ENCODE measurements at places on chromosomes 16 and 17.

DNA sequence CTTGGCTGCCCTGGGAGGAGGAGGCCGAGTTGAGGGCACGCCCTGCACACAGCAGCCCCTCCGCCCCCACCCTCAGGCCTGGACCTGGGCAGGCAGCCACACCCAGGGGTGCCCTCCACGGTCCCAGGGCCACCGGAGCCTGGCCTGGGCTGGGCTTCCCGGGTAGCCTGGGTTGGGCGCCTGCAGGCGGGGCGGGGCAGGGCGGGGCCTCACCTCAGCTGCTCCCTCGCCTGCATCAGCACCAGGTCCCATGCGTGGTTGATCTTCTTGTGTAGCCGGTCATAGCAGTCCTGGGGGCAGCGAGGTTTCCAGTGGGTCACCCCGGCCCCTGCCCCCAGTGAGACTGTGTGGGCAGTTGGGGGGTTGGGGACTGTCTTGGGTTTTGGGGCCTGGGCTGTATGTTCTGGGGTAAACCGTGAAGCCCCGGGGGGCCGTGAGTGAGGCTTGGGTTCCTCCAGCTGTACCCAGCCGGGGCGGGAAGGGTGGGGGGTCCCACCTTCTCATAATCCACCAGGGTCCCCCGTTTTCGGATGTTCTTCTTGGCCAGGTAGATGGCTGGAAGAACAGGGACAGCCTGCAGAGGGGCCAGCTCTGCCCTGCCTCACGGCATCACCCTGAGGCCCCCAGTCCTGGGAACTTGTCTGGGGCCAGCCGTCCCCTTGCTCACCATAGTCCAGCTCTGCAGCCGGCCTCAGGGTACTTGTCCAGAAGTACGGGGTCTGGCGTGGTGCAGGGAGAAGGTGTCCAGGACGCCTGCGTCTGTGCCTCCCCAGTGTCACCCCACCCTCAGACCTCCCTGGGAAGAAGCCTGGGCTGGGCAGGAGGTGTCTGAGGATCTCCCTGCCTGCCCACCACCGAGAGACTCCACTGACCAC is 2.0 kb downstream of the RGS11 start:
- DNase-seq = no peak

DNA sequence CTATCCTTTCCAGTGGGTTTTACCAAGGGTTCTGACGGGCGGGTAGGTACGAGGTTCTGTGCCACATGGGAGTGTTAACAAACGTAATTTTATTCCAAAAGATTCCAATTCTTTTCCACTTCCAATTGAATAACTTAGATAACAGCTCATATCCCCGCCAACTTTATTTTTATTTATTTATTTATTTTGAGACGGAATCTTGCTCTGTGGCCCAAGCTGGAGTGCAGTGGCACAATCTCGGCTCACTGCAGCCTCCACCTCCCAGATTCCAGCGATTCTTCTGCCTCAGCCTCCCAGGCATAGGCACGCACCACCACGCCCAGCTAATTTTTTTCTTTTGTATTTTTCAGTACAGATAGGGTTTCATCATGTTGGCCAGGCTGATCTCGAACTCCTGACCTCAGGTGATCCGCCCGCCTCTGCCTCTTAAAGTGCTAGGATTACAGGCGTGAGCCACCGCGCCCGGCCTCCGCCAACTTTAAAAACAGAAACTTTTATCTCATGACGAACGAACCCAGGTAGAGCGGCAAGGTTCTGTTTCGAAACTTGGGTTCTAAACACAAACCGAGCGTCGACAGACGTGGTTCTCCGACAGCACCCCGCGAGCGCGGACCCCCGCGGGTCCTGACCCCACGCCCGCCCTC is 613 bp downstream of the ECI1 start:
- peak; percentile 27 for DNase-seq

- DNase-seq = no peak
Measured at GRCh38 chr17:21004016-21004930, 38.5 kb downstream of the USP22 start.

GRCh38 chr17:54899721-54900456 is 763 bp upstream of the TOM1L1 start:
- DNase-seq = no peak

DNA sequence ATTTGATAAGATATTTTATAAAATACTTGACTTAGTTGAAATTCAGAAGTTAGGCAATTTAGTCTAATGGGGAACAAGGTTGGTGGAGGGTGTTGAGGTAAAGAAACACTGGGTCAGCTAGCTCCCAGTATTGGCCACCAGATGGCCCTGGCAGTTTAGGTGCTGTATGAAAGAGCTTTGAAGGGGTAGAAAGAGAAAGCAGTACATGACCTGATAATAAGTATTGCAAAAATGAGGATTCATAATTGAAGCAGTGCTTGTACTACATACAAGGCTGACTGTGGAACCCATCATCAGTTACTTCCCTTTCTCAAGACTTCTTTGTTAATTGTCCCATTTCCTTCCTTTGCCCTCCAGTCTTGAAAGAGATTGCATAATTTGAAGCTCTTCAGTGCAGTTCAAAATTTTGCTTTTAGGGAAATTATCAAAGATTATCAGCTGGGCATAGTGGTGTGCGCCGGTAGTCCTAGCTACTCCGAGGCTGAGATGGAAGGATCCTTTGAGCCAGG is 29.4 kb downstream of the TANC2 start:
- DNase-seq = peak; percentile 21

DNA sequence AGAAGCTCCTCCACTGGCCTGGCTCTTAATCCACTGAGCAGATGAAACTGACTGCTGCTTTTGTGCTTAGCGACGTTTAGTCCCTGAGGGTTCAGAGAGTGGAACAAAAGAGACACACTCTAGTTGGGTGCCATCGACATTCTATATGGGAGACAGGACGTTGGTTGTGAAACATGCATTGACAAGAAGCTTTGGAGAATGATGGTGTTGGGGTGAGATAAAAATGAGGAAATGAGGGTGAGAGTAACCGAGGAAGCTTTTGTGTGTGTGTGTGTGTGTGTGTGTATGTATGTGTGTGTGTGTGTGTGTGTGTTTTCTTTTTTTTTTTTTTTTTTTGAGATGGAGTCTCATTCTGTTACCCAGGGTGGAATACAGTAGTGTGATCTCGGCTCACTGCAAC is 89.5 kb downstream of the ABCC1 start:
- no peak for DNase-seq

DNA sequence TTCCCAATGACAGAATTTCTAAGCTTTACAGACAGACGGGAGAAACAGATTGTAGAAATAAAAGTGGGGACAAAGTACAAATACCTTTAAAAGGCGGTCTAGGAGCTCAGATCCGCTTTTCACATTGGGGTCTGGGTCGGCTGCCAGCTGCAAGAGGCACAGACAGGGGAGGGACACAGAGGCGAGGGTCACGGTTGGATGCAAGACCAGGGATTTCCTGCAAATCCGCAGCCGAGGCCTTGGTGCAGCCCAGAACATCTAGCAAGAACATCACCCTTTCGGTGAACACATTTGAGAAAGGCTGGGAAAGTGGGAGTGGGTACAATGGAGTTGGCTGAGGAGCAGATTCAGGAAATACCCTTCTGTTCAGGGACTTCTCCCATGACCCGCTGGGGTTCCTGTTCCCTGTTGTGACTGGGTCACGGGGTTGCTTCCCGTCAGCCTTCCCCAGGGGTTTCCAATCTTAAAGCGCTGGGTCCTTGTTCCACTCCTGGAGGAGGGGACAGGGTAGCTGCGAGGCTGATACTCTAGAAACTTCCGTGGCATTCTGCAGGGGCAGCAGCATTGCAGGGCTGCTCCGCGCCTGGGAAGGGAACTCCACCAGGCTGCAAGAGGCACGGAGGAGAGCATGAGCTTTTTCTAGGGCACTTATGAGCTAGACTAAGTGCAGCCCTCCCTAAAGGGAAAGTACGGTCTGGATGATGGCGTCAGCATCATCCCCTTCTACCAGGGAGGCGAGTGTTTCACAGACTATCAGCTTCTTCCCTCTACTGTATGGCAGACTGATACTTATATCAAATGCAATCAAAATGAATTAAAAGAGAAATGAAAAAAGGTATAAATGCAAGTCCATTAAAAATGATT is 16.0 kb downstream of the VAC14 start:
- DNase-seq = no peak

GRCh38 chr17:62791767-62792446 is 16.2 kb downstream of the MARCHF10 start:
- no peak for DNase-seq

- no peak for DNase-seq
Measured at GRCh38 chr16:78783570-78784079, 684.2 kb downstream of the WWOX start.

- peak; percentile 79 for DNase-seq
Measured at GRCh38 chr17:73546770-73547536, 97.3 kb downstream of the SDK2 start.

- no peak for DNase-seq
Measured at GRCh38 chr16:87127061-87127765, 190.0 kb downstream of the C16orf95 start.

DNA sequence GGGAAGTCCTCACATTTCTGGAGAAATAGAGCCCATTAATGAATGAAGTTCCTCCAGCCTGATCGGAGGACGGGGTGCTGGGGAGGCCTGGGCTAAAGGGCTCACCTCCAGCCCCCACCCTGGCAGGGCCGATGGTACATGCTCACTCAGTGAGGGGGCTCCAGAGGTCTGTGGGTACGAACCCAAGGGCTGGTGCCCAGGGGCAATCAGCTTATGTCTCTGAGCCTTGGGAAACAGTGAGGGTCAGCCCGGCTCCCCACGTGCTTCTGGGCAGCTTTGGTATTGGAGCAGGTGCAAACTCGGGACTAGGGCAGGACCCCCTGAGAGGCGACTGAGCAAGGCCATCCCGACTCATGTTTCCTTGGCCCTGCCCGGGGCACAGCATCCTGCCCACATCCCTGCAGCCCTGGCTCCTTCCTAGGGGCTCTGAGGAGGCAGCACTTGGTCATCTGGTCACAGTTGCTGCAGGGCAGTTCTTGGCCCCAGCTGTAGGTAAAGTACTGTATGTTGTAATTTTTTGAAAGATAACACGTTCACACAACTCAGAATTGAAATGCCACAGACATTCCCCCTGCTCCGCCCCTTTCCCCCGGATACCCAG is 969 bp upstream of the CETP start:
- DNase-seq = no peak

DNA sequence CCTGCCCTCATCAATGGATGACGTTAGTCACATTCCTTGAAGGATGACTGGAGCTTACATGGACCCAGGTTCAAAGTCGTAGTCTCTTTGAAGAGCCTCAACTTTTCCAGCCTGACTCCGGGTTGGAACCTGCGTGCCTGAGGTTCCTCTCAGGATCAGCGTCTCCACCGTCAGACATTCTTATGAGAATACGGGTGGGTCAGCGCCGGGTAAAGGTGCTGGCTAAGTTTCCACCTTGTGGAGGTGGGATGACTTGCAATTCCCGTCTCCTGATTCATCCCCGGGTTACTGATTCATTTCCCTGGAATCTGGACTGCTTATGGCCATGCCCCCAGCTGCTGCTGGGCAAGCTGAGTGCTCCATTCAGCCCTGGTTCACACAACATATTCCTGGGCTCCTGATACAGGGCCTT is 38.9 kb upstream of the CMIP start:
- DNase-seq = peak; percentile 98

- DNase-seq = no peak
Measured at GRCh38 chr16:10846213-10846998, 27.8 kb upstream of the TVP23A start.

GRCh38 chr16:87560428-87561199 is 41.7 kb upstream of the JPH3 start:
- no peak for DNase-seq

- no peak for DNase-seq
Measured at GRCh38 chr17:63488851-63489250, 12.0 kb downstream of the ACE start.

DNA sequence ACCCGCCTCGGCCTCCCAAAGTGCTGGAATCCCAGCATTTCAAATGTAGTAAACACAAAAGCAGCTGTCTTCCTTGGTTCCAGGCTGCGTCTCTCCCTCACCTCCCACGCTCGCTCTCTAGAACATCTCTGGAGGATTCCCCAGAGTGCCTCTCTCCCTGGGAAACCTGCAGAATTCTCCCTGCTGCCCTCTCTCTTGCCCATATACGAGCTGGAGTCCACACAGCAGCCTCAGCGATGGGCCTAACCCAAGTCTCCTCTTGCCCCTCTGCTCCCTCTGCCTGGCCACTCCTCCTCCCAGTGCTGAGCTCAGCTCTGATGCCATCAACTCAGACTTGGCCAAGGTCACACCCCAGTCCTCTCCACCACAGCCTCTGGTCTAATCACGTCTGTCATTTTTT is 10.6 kb downstream of the GPRC5B start:
- no peak for DNase-seq

DNA sequence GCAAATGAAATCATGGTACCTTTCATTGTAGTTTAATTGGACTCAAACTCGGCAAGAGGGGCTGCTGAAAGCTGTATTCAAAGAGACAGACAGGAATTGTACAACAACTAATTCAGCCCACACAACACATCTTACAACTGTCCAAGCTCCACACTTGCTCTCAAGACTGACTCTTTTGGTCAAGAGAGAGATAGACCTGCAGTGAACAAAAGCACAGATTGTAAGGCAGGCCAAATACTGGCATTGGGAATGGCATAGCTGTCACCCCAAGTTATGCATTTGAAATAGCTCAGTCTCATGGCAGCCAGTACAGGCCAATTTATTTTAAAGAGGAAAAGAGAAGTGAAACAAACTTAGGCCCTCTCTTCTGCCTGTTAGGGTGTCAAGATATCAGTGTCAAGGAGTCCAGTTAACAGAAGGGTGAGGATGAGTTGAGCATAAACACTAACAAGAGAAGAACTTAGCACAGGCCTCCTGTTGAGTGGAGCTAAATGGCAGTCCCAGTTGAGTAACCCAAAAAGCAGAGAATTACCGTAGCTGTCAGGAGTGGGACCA is 215.7 kb downstream of the IRX3 start:
- DNase-seq = no peak

GRCh38 chr16:766820-767640 is 6.5 kb downstream of the MSLN start:
- no peak for DNase-seq

- no peak for DNase-seq
Measured at GRCh38 chr16:70809392-70810060, 8.6 kb upstream of the VAC14 start.

DNA sequence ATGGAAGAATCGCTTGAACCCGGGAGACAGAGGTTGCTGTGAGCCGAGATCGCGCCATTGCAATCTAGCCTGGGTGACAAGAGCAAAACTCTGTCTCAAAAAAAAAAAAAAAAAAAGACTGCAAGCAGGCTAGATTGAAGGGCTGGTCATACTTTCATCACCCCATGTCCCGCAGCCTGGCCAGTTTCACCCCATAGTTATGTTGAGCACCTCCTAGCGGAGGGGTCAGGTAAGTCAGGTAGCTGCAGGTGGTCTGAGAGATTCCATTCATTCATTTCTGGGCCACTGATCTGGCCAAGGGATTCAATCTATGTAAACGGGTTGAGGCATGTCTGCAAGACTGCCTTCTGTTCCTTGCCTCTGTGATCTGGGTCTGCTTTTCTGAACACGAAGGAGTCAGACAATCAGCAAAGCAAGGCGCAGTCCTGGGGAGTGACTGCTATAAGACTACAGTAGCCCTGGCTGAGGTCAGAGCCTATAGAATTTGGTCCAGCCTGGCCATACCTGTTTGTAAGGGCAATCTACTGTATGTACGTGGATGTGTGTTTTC is 23.6 kb upstream of the BPTF start:
- DNase-seq = no peak
